ENCODE measurements at places on chromosomes 12 and 14.

DNA sequence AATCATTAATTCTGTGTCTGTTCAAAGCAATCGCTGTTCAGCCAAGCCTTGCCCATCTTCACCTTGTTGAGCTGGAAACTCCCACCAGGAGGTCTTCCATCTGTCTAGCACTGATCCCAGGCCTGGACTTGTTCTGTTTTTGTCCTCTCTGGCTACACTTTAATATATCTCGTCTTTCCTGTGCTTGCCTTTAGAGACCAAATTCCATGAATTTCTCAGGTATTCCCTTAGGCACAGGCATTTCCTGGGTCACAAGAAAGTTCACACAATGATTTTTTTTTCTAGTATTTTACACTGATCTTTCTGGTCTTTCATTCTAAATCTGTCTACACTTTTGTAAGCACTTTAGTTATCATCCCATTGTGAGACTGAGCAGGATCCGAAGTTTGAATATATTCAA lies 116.4 kb upstream of the CCND2 start:
- DNase-seq: no peak

- DNase-seq: no peak
Measured at GRCh38 chr14:104450811-104451401, 128.7 kb upstream of the C14orf180 start.

DNA sequence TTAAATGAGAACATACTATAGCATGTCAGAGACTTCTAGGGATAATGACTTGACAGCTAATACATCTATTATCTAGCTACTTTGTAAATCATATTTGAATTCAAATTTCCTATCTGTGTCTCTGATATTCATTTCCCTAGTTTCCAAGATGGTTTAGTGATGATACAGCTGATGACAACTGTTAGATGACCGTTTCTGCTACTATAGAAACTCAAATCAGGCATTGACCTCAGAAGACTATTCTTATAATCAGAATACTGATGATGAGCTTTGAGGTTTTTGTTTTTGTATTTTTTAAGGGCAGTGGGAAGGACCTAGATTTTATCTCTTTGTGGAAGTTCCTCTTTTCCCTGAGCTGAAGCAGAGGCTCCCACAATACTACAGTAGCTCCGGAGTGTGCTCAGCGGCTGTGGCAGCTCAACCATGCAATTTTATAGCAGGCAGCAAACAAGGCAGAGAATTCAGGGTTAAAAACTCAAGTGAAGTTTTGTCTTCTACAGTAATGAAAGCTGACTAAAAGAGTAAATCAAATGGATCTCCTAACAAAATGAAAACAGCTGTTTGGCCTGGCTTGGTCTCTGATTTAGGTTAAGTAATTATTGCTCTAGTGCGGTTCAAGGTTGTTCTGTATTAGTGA lies 145.1 kb downstream of the SLC25A21 start:
- no peak for DNase-seq

- no peak for DNase-seq
Measured at GRCh38 chr12:26338586-26339572, 143.5 kb downstream of the SSPN start.

GRCh38 chr14:54354096-54354495 lies 42.7 kb upstream of the CDKN3 start:
- DNase-seq: no peak

DNA sequence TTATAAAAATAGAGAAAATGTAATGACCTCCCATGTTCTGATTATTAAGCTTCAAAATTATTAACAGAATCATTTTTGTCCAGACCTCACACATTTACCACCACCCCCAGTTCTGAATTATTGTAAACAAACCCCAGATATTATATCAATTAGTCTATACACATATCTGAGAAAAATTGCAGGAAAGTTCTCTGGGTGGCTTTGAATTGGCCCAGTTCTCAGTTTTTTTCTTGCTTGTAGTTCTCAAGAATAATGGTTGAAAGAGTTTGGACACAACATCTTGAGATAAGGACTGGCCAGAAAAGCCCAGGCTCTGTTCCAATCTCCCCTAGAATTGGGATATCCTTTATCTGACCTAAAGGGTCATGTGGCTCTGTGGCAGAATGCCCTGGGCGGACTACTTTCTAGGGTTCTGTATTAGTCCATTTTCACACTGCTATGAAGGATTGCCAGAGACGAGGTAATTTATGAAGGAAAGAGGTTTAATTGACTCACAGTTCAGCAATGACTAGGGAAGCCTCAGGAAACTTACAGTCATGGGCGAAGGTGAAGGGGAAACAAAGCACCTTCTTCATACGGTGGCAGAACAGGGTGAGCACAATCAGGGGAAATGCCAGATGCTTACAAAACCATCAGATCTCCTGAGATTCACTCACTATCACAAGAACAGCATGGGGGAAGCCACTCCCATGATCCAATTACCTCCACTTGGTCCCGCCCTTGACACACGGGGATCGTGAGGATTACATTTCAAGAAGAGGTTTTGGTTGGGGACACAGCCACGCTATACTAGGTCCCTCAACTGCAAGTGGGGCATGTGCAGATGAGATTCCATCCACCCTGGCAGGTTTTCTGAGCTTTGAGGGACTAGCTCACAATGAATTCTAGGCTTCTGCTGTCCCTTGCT lies 1504.6 kb upstream of the FLRT2 start:
- no peak for DNase-seq

- no peak for DNase-seq
Measured at GRCh38 chr12:128872303-128872702, 19.0 kb downstream of the GLT1D1 start.

DNA sequence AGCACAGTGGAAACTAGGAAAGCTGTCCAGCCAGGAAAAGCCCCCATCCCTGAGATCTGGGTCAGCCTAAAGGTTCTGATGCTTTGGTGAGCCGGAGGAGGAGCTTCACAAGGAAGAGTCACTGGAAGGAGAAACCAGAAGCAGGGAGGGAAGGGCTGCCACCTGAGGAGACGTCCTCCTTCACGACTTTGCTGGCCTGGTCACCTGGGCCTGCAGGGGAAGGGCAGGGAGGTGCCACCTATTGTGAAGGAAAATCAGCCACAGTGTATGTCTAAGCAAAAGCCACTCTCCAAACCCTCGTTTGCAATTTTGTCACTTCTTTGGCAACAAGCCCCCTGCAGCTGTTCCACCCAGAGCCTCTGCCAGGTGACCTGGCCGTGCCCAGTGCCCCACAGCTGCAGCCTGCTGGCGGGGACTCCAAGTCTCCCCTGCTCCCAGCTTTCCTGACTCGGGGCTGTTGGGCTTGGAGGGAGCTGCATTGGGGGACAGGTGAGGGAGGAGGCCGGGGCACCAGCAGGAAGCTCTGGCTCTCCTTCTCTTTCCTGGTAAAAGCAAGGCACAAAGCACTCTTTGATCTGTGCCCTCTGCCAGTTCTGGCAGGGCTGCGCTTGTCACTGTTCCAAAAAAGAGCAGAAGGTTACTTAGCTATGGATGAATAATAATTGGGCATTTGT lies 120.9 kb upstream of the BCL2L14 start:
- no peak for DNase-seq

- DNase-seq: no peak
Measured at GRCh38 chr12:121860257-121860656, 1.6 kb upstream of the HPD start.

GRCh38 chr12:105077435-105077834 lies 6.8 kb downstream of the ALDH1L2 start:
- DNase-seq: no peak

DNA sequence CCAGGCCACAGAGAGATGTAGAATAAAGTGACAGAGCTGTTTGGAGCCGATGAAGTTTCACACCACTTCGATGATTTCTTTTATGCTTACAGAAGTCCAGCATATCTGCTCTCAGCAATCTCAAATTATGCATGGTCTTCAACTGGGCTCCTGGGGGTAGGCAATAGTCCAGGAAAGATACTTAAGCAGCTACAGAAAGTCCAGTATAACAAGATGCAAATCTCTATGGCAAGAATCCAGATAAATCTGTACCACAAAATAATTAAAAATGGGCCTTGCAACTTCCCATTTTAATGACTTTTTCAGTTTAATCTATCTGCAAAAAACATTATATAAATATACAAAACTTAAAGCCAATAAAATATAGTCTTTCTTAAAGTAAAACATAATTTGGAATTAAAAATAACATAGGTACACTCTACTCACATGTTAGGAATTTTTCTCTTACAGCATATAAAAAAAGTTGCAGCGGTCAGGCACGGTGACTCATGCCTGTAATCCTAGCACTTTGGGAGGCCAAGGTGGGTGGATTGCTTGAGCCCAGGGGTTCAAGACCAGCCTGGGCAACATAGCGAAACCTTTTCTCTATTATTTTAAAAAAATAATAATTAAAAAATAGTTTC lies 20.5 kb upstream of the RAD51AP1 start:
- no peak for DNase-seq

- no peak for DNase-seq
Measured at GRCh38 chr12:114952573-114953271, 268.7 kb upstream of the TBX3 start.

DNA sequence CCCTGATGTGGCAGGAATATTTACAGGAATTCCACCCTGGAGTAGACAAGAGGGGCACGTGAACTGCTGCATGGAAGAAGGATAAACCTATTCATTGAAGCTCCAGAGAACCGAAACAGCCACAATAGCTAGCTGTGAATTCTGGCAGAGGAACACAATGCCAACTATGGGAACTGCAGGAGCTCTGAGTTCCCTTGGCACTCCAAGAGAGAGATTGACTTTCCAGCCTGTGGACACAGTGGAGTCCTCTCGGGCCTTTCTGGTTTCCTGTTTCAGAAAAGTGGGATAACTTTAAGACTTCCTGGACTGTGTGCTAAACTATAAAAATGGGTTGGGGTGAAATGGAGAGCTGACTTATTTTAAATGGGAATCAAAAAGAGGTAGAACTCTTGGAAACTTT lies 11.9 kb downstream of the CACNA2D4 start:
- DNase-seq: no peak

DNA sequence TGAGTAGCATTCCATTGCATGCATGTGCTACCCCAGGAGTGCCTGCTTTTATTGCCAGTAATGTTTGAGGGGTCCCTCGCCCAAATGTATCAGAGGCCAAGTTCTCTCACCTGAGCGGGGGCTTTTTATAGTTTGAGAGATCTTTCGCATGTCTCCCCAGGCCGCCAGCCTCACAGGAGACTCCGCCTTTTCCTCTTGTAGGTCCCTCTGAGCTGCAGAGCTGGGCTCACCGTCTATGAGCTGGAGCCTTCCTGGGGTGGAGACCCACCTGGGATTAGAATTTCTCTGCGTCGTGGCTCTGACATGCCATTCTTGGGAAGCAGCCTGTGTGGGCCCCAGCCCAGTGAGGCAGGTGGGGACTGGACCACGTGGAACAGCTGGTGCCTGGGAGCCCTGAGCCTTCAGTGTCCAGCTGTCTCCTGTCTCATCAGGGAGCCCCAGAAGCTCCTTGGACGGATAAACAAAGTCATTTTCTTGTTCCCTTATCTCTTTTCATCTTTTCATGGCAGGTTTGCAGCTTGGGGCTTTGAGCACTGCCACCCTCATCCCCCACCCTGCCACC lies 261.7 kb upstream of the CRY1 start:
- no peak for DNase-seq

- no peak for DNase-seq
Measured at GRCh38 chr12:92511786-92512185, 191.0 kb upstream of the PLEKHG7 start.

DNA sequence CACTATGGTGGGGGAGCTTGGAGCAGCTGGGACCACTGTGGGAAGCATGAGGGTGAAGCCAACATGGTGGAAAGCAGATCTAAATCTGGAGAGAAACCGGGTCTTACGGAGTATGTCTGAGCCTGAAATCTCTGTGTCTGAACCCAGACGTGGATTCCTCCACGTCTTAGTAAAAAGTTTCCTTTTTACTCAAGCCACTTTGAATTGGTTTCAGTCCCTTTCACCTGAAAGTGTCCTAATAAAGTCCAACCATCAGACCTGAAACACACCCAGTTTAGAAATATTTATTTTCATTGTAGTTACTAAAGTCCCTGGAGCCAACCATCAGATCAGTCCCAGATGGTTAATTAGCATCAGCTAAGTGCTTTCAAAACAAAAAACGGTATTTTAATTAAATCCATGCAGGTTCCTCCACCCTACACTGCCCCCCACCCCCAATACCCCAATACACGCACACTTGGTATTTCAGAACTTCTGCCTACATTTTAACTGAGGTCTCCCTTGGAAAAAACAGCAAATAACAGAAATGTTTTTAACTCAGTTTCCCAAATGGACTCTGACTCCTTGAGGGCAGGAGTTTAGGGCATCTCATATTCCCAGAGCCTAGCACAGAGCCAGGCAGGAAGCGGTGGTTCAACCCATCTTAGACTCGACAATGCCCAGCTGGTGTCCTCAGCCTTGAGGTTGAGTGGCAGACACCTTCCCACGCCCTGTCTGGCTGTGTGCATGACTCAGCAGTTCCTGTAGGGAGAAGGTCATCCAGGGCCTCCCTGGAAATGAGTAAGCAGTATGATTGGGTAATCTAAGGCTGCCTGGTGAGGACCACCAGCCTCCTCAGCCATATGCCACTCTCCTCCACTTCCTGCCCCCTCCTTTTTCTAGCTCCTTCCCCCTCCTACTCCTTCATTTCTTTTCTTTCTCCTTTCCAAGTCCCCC lies 175.8 kb downstream of the TTC8 start:
- no peak for DNase-seq

- DNase-seq: no peak
Measured at GRCh38 chr12:110641521-110641920, 27.6 kb downstream of the TCTN1 start.

GRCh38 chr14:36271939-36272907 lies 48.2 kb downstream of the MBIP start:
- no peak for DNase-seq

- DNase-seq: no peak
Measured at GRCh38 chr12:102900389-102900788, 16.7 kb downstream of the PAH start.

DNA sequence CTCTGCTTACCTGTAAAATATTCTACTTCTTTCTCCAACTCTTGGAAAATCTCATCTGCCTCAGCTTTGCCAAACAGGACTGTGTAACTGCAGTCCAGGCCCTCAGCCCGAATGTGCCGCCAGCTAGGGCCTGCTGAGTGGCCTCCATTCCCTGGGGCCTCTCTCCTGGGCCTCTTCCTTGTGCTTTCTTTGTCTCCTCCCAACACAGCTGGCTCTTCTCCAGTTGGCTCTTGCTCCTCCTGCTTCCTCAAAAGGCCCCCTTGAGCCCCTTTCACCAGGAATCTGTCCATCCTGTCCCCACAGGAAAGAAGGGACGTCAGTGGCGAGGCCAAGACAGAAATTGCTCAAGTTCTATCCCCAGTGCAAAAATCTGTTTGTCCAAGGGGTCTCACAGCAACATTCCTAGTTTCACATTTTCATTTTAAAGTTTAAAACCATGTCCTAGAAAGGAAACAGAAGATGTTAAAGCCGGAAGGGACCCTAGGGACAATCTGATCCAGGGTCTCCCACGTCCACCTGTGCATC lies 713 bp downstream of the ALKBH2 start:
- DNase-seq: no peak

GRCh38 chr14:82533351-82533750 lies 999.7 kb upstream of the SEL1L start:
- DNase-seq: no peak
